Activated T-helper 2 cell treated with anti-CD3 and anti-CD28 coated beads, Interferon-gamma antibody, Interleukin-2, Interleukin-4, amounts not matched to agents 10 μg/mL and 5 μg/mL and 100 μg/mL, durations not matched to agents 14 hours and 24 hours and 36 hours (primary cell): ENCODE measurements at places on chromosomes 1 and 21.

DNA sequence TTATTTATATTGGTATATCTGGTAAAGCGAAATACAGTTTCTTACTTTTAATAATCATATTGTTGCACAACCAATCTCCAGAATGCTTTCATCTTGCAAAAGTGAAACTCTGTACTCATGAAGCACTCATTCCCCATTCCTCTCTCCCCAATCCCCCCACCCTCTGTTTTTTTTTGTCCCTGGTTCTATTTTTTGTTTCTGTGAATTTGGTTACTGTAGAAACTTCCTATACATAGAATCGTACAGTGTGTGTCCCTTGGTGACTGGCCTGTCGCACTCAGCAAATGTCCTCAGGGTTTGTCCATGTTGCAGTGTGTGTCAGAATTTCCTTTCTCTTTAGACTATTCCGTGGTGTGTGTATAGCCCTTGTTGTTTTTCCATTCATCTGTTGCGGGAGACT lies 7.9 kb upstream of the NLRP3 start:
- peaks cover 38% of the 10 kb centered on the region for H3K27me3 ChIP-seq
- peaks cover 36% of the 10 kb centered on the region for H3K4me1 ChIP-seq
- no peaks in the 10 kb centered on the region for H3K36me3 ChIP-seq
- H3K4me3 ChIP-seq: peak overlapping the region; percentile 57

DNA sequence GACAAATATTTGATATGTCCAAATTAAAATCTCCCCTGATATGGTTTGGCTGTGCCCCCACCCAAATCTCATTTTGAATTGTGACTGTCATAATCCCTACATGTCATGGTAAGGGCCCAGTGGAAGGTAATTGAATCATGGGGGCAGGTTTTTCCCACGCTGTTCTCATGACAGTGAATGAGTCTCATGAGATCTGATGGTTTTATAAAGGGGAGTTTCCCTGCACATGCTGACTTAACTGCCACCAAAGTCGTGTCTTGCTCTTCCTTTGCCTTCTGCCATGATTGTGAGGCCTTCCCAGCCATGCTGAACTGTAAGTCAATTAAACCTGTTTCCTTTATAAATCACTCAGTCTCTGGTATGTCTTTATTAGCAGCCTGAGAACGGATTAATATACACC lies 207.0 kb downstream of the BARHL2 start:
- H3K36me3 ChIP-seq: peaks cover 2% of the 10 kb centered on the region
- H3K27ac ChIP-seq: peak overlapping the region; percentile 67
- H3K4me1 ChIP-seq: peaks cover 21% of the 10 kb centered on the region
- peaks cover 13% of the 10 kb centered on the region for H3K27me3 ChIP-seq
- H3K4me3 ChIP-seq: no peak overlapping the region

DNA sequence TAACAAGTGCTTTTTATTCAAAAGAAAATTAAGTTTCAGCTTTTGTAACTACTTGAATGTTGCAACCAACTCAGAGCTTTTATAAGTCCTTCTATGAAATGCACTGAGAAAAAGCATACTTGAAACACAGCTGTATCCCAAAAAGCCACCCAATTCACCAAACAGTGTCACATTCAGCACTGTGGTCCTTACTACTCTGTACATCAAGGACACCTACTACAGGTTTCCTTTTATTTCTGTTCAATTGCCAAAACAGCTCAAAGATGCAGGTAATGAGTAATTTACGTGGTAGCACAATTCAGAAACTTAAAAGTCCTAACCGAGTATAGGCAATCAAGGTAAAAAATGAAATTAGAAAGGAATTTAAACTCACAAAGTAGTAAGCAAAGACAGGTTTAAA lies 2.5 kb downstream of the EIF4G3 start:
- peaks cover 25% of the 10 kb centered on the region for H3K4me1 ChIP-seq
- H3K36me3 ChIP-seq: peaks cover 43% of the 10 kb centered on the region
- H3K27ac ChIP-seq: no peak overlapping the region
- H3K4me3 ChIP-seq: peak overlapping the region; percentile 86
- no peak for DNase-seq

DNA sequence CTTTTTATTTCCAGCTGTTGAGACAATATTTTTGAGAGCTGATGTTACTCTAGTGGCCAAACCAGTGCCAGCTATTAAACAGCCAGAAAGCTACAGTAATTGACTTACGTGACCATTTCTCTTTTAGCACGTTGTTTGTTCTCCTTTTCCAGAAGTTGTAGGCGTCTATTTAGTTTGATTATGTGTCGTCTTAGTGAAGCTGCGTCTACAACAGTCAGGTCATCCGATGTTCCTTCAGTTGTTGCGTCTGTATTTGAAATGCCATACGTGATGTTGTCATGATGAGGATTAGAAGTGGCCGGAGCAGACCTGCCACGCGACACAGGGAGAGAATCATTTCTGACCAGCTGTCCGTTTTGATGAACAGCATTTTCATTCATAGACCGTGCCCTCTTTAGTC lies 38.2 kb downstream of the TMEM51 start:
- no peak overlapping the region for H3K27ac ChIP-seq
- DNase-seq: no peak
- H3K36me3 ChIP-seq: no peaks in the 10 kb centered on the region

- H3K36me3 ChIP-seq: no peaks in the 10 kb centered on the region
- DNase-seq: no peak
- H3K27ac ChIP-seq: no peak overlapping the region
- H3K27me3 ChIP-seq: no peaks in the 10 kb centered on the region
- no peaks in the 10 kb centered on the region for H3K4me1 ChIP-seq
- H3K4me3 ChIP-seq: no peak overlapping the region
Observed at GRCh38 chr1:94974241-94974640, 47.3 kb upstream of the CNN3 start.

DNA sequence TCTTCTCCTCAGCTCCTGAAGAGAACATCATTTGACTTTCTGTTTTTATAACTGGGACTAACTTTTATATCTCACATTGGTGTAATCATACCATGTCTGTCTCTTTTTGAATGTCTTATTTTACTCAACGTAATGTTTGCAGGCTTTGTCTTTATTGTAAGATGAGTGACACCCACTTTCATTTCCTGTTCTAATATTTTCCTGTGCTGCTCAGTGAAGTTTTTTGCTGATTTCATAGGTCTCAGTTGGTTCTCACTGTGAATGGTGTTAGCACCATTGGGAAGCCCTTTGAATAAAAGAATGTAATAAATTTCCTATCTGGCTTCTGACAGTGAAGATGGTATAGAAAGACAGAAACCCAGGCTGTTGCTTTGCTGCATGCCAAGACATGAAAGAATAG lies 84.0 kb downstream of the RAVER2 start:
- peaks cover 18% of the 10 kb centered on the region for H3K36me3 ChIP-seq
- no peak for DNase-seq
- H3K27me3 ChIP-seq: peaks cover 5% of the 10 kb centered on the region
- peaks cover 27% of the 10 kb centered on the region for H3K4me1 ChIP-seq
- no peak overlapping the region for H3K4me3 ChIP-seq
- peak overlapping the region; percentile 22 for H3K27ac ChIP-seq
